ENCODE measurements at places on chromosomes 7 and 10.
A peak's percentile ranks its signal among the peaks of the same experiment; 100 is the strongest.

GRCh38 chr10:75024971-75025523, 86.4 kb upstream of the SAMD8 start:
- DNase-seq = peak; percentile 41

- no peak for DNase-seq
Observed at GRCh38 chr7:47493976-47494911, 87.7 kb downstream of the TNS3 start.

DNA sequence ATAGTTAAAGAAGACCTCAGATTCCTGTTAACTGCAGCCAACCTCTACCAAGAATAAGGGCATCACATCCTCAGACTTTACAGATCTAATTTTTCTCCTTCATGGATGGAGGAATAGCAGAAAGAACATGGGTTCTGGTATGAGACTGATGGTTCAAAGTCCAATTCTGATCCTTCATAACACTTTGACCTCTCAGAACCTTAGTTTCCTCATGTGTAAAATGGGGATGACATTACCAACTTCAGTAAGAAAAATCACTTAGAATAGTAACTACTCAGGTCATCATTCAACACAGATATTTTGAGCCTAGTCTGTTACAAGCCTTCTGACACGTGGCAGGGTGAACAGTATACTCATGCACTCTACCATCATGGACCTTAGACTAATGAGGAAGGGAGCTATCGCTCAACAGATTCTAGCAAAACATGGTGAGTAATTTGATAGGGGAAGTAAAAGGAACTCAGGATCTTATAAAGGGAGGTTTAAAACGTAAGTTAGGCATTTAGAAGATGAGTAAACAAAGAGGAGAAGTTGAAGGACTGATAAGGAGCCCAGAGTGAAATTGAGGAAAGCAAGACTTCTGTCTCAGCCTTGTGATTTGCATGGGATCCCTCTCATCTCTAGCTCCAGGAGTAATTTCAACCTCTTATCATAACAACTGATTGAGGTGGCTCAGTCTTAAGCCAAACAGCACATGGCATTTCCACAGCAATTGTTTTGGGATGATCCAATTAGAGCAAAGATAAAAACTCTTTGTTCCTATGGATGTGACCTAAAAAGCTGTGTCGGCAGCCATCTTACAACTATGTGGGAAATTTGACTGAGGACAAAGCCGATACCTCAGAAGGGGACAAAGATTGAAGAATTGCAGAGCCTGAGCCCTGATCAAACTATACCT, 69.2 kb upstream of the TCF7L2 start:
- DNase-seq = no peak

DNA sequence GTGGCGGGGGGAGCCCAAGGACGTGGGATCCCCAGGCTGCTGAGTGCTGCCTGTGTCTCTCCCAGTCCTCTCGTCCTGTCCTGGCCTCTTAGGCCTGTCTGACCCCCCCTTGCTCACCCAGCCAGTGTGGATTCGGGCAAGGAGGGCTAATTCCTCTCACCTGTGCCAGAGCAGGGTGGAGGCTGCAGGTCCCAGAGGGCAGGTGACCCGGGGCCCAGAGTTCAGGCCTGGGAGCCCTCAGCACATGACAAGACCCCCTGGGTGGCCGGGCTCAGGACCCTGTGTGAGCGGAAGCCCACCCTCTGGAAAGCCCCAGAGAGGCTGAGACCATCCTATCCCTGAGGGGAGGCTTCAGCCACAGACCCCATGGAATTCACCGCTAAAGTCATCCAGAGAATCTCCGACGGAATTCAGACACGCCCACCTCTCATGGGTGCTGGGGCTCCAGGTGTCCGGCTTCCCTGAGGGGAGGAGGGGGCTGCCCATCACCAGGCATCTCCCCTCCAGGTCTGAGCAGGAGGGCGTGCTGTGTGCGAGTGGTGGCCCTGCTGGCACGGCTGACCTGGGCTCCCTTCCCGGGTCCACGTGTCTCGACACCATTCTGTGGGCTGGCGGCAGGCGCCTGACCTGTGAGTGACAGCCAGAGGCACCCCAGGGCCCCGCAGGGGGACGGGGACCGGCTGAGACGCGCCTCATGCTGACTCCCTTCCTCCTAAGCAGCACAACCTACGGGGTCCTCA, 5.0 kb downstream of the KNDC1 start:
- no peak for DNase-seq

GRCh38 chr10:78433766-78434535, 400.3 kb downstream of the RPS24 start:
- no peak for DNase-seq

DNA sequence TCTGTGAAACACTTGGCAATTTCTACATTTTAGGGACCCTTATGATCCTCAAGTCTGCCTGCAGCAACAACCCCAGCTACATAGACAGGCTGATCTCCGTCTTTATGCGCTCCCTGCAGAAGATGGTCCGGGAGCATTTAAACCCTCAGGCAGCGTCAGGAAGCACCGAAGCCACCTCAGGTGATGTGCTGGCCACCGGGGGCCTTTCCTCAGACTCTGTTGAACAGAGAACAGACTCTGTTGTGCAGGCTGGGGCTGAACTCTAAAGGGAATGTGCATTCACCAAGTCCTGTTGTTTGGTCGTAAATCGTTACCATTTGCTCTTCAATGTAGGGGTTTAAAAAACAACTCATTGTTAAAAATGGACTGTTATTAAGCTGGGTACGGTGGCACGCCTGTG, 86.3 kb downstream of the TRRAP start:
- DNase-seq = no peak

GRCh38 chr7:143938379-143939243, 3.6 kb downstream of the OR2F2 start:
- DNase-seq = no peak

GRCh38 chr10:77622889-77623291, 14.7 kb downstream of the KCNMA1 start:
- DNase-seq = no peak

- no peak for DNase-seq
Observed at GRCh38 chr10:12448729-12449391, 99.5 kb downstream of the CAMK1D start.

DNA sequence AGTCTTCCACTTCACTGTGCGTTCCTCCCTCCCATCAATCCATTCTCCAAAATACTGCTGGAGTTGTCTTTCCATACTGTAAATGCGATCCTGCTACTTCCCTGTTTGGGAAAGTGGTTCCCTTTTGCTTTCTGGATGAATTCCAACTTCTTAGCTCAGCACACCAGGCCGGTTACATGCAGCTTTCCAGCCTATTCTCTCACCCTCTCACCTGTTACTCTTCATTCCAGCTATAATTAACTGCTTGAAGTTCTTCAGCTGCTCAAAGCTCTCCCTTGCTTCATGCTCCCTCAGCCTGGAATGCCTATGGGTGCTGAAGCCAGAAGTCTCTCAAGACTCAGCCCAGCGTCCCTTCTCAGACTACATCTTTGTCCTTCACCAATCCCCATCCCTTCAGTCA, 6.0 kb upstream of the ZNRF2 start:
- DNase-seq = no peak

DNA sequence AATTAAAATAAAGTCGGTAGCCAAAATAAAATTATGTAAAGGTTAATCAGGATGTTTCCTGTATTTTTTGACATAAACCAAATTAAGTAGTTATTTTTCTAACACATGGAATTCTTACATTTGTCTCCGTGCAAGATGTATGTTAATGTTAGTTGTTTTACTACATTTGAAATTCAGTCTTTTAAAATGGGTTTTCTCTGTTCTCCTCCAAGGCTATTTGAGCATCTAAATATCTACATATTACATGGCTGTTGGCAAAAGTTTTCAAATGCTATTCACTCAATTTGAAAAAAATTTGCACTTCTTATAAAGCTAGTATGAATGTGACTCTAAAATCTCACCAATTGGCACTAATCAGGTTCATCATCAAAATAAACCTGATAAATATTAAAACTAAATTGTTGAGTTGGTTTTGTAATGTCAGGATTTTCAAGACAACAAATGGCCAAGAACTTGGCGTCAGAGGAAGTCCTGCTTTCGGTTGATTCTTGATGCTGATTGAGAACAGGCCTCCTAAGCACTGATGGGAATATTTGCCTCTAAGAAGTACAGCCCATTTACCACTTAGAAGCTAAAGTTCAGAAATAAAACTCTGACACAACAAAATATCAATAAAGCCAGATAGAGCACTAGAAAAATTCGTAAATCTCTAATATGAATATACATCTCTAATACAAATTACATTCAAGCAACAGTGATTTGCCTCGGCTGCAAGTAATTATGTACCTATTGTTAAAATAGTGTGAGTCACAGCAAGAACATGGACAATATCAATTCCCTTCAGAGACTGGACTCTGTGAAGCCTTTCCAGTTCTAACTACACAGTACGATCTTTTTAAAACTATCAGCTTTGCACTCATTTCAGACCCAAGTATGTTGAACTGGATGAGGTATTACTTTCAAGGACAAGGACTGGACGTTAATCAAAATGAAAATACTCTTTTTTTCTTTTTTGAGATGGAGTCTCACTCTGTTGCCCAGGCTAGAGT, 733.1 kb upstream of the C7orf33 start:
- no peak for DNase-seq

GRCh38 chr7:70596598-70596913, 535.4 kb upstream of the GALNT17 start:
- no peak for DNase-seq

DNA sequence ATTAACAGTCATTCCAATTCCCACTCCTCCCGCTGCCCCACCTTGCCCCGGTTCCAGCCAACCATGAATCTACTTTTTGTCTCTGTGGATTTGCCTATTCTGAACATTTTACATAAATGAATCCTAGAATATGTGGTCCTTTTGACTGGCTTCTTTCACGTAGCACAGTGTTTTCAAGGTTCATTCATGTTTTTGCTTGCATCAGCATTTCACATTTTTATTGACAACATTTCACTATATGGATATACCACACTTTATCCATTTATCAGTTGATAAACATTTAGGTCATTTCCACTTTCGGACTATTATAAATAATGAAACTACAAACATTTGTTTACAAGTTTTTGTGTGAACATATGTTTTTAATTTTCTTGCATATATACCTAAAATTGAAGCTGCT, 182.0 kb downstream of the ZNF248 start:
- no peak for DNase-seq

DNA sequence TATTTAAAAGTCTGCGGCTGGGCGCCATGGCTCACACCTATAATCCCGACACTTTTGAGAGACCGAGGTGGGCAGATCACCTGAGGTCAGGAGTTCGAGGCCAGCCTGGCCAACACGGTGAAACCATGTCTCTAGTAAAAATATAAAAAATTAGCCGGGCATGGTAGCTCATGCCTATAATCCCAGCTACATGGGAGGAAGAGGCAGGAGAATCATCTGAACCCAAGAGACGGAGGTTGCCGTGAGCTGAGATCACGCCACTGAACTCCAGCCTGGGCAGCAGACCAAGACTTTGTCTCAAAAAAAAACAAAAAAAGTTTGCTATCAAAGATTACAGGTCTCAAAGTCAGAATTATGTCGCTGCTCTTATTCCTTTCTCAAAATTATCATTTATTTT, 55.5 kb downstream of the HIBADH start:
- DNase-seq = no peak

DNA sequence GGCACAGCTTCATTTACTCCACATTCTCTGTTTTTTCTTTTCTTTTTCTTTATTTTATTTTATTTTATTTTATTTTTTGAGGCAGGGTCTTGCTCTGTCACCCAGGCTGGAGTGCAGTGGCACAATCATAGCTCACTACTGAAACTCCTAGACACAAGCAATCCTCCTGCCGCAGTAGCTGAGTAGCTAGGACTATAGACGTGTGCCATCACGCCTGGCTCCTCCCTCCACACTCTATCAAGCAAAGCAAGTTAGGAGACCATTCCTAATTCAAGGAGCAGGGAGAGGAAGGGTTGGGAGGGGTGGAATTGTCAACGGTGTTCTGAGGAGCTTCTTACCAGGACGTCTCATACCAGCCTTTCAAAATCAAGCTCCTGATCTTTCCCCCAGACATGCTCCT, 52.4 kb downstream of the OAT start:
- no peak for DNase-seq

DNA sequence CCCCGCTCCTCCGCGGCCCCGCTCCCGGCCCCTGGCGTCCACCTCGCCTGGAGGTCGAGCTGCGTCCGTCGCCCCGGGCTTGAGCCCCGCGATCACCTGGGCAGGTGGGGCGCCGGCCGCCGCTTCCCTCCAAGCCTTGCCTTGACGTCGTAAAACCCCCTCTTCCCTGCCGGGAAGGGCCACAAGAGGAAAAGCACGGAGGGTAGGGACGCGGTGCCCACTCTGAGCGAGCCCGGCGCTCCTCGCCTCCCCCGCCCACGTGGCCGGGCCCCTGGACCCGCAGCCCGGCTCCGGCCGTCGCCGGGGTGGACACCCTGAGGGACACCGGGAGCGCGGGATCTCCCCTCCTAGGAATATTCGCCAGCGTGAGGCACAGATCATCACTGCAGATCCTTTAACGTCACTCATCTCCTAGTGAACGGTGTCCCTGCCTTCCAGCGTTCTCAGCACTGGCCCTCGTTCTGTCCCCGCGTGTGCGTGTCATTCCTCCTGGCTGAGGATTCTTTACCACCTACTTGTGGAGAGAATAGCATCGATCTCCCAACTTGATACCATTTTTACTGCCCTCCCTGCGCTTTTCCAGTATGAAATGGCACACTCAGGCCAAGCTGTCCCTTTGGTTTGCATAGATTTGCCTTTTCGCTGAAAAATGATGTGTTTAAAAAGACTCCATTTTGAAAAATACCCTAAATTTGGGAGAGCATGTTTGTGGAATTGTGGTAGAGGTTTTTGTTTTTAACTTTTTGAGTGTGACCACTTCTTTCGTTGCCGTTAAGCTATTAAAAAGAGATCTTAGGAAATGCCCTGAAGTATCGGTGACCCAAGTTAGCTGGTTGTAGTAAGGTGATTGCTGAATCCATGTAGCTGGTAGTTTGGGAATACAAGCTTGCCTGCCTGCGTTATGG, 649 bp downstream of the ACTR3B start:
- DNase-seq = no peak

GRCh38 chr7:90172624-90173023, 18.4 kb downstream of the STEAP1 start:
- no peak for DNase-seq
